ENCODE measurements at places on chromosomes 12 and 14.
A peak's percentile ranks its signal among the peaks of the same experiment; 100 is the strongest.

DNA sequence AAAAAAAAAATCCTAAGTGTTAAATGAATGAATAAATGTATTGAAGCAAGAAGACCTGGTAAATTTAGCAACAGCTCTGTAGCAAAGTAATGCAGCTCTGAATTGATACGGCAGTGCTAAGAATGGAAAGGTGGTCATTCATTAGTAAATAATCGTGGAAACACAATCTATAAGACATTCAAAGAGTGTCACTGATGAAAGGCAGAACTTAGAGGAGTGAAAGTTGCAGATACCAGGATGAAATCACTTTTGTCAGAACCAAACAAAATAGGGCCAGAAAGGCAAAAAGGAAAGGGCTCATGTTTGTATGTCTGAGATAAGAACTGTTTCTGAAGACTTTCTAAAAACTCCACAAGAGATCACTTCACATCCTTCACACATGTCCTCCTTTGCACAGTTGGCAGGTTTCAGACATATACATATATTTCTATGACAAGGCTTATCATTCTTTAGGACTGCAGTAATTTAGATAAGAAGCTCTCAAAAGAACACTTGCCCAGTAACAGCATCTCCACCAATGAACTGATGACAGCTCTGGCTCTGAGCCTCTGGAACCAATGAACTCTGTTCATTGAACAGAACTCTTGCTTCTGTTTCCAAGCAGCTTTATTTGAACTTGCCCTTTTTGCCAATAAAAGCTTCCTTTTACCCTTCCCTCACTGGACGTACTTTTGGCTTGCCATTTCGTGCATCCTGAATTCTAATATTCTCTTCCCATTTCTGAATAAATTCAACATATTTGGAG, 4.2 kb upstream of the LRR1 start:
- no peak overlapping the region for H3K27ac ChIP-seq
- no peak overlapping the region for H3K4me3 ChIP-seq
- peaks cover 8% of the 10 kb centered on the region for H3K4me1 ChIP-seq
- no peaks in the 10 kb centered on the region for H3K27me3 ChIP-seq
- no peaks in the 10 kb centered on the region for H3K36me3 ChIP-seq
- no peak for DNase-seq

DNA sequence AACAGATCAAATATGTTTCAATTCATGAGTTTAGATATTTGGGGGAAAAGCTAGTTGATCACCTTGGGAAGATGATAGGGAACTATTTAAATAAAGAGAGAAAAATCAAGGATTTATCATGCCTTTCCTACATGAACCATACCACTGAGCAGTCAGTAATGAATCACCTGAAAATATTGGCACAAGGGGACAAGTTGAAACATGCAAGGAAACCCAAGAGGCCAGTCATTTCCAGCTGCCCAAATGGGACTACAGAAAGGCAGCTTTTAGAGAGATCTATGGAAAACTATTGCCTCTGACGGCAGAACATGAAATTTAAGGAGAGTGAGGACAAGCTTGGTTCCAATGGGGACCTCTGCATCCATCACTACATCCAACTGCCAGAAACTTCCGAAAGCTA, 14.1 kb upstream of the ETV6 start:
- no peak for DNase-seq
- H3K27me3 ChIP-seq = no peaks in the 10 kb centered on the region
- H3K36me3 ChIP-seq = no peaks in the 10 kb centered on the region
- H3K4me3 ChIP-seq = no peak overlapping the region
- H3K27ac ChIP-seq = no peak overlapping the region

- H3K4me3 ChIP-seq = no peak overlapping the region
- no peaks in the 10 kb centered on the region for H3K27me3 ChIP-seq
These were observed 2.5 kb upstream of the SOS2 start for GRCh38 chr14:50233951-50234250.

- no peaks in the 10 kb centered on the region for H3K4me1 ChIP-seq
- H3K27me3 ChIP-seq = no peaks in the 10 kb centered on the region
- no peaks in the 10 kb centered on the region for H3K36me3 ChIP-seq
- no peak overlapping the region for H3K4me3 ChIP-seq
- no peak for DNase-seq
- no peak overlapping the region for H3K27ac ChIP-seq
These were observed 33.9 kb upstream of the LIMA1 start for GRCh38 chr12:50317203-50317602.

GRCh38 chr14:81344481-81345160, 55.5 kb downstream of the STON2 start:
- H3K4me1 ChIP-seq = no peaks in the 10 kb centered on the region
- no peak overlapping the region for H3K27ac ChIP-seq
- no peaks in the 10 kb centered on the region for H3K27me3 ChIP-seq
- H3K36me3 ChIP-seq = no peaks in the 10 kb centered on the region

- no peaks in the 10 kb centered on the region for H3K36me3 ChIP-seq
- H3K27me3 ChIP-seq = peaks cover 85% of the 10 kb centered on the region
- H3K4me1 ChIP-seq = no peaks in the 10 kb centered on the region
- H3K4me3 ChIP-seq = no peak overlapping the region
These were observed 20.5 kb downstream of the KRT7 start for GRCh38 chr12:52253391-52254179.

DNA sequence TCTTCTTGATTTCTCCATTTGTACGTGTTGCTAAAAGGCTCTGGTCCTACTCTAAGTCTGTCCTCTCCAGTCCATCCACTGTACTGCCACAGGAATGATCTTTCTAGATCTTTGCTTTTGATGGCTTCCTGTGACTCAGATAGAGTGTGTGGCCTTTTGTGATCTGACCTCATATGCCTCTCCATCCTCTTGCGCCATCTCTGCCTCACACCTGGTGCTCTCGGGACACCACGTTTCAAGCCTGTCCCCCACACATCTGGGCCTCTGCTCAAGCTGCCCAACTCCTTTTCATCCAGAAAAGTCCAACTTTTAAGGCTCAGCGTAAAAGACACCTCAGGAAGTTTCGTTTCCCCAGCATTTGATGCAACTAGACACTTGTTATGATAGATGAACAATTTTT, 39.0 kb downstream of the DCAF4 start:
- no peaks in the 10 kb centered on the region for H3K27me3 ChIP-seq
- no peak overlapping the region for H3K4me3 ChIP-seq

GRCh38 chr12:125113789-125114188, 48.6 kb downstream of the AACS start:
- H3K27ac ChIP-seq = no peak overlapping the region
- H3K36me3 ChIP-seq = peaks cover 21% of the 10 kb centered on the region
- no peak overlapping the region for H3K4me3 ChIP-seq
- no peak for DNase-seq
- no peaks in the 10 kb centered on the region for H3K4me1 ChIP-seq
- no peaks in the 10 kb centered on the region for H3K27me3 ChIP-seq

DNA sequence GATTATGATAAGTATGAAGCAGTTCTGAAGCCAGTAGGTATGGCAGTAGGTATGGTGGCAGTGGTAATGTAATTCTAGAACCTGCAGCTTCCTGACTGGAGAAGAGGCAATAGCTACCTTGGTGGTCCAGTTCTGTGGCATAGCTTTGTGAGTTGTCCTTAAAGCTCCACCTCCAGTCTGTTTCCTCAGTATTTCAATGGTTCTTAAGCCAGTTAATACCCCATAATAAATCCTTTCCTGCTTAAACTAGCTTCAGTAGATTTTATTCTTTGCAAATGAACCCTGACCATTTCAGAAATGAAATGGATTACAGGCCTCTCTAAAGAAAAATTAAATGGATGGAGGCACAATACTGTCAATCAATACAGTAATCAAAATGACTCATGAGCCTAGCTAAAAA, 117.8 kb upstream of the KRAS start:
- DNase-seq = no peak
- H3K27ac ChIP-seq = no peak overlapping the region
- H3K27me3 ChIP-seq = no peaks in the 10 kb centered on the region
- no peaks in the 10 kb centered on the region for H3K4me1 ChIP-seq

- H3K4me1 ChIP-seq = no peaks in the 10 kb centered on the region
- no peak overlapping the region for H3K27ac ChIP-seq
- no peak overlapping the region for H3K4me3 ChIP-seq
- H3K36me3 ChIP-seq = no peaks in the 10 kb centered on the region
These were observed 242.5 kb upstream of the ARHGAP5 start for GRCh38 chr14:31834616-31835015.

GRCh38 chr14:102819747-102820330, 42.6 kb downstream of the TRAF3 start:
- no peak for DNase-seq
- peaks cover 5% of the 10 kb centered on the region for H3K36me3 ChIP-seq
- no peaks in the 10 kb centered on the region for H3K27me3 ChIP-seq
- H3K4me3 ChIP-seq = no peak overlapping the region

GRCh38 chr12:52659951-52660350, 7.9 kb upstream of the KRT2 start:
- no peaks in the 10 kb centered on the region for H3K27me3 ChIP-seq
- H3K4me1 ChIP-seq = no peaks in the 10 kb centered on the region
- H3K36me3 ChIP-seq = no peaks in the 10 kb centered on the region
- DNase-seq = no peak
- H3K27ac ChIP-seq = no peak overlapping the region
- no peak overlapping the region for H3K4me3 ChIP-seq

- no peak overlapping the region for H3K4me3 ChIP-seq
- H3K27ac ChIP-seq = no peak overlapping the region
- no peaks in the 10 kb centered on the region for H3K27me3 ChIP-seq
- no peaks in the 10 kb centered on the region for H3K4me1 ChIP-seq
These were observed 45.3 kb downstream of the SLC35F4 start for GRCh38 chr14:57820581-57820980.

- H3K4me1 ChIP-seq = no peaks in the 10 kb centered on the region
- H3K4me3 ChIP-seq = no peak overlapping the region
- no peaks in the 10 kb centered on the region for H3K27me3 ChIP-seq
- no peak overlapping the region for H3K27ac ChIP-seq
- no peak for DNase-seq
These were observed 86.2 kb upstream of the SEL1L start for GRCh38 chr14:81619816-81620215.

GRCh38 chr12:81136519-81136918, 58.6 kb downstream of the ACSS3 start:
- no peak overlapping the region for H3K27ac ChIP-seq
- DNase-seq = no peak
- H3K4me1 ChIP-seq = no peaks in the 10 kb centered on the region

- H3K27ac ChIP-seq = no peak overlapping the region
- no peak overlapping the region for H3K4me3 ChIP-seq
- H3K27me3 ChIP-seq = no peaks in the 10 kb centered on the region
These were observed 48.1 kb upstream of the BICDL1 start for GRCh38 chr12:119940897-119941296.

GRCh38 chr12:14828892-14829291, 14.4 kb downstream of the ART4 start:
- peak; percentile 18 for DNase-seq
- H3K27ac ChIP-seq = no peak overlapping the region
- H3K4me3 ChIP-seq = no peak overlapping the region
- no peaks in the 10 kb centered on the region for H3K36me3 ChIP-seq
- H3K4me1 ChIP-seq = no peaks in the 10 kb centered on the region

GRCh38 chr12:50101663-50102062, 2.1 kb upstream of the GPD1 start:
- DNase-seq = no peak
- no peaks in the 10 kb centered on the region for H3K4me1 ChIP-seq
- no peak overlapping the region for H3K27ac ChIP-seq
- peaks cover 33% of the 10 kb centered on the region for H3K36me3 ChIP-seq

GRCh38 chr12:53828598-53828997, 76.8 kb upstream of the CISTR start:
- H3K4me1 ChIP-seq = no peaks in the 10 kb centered on the region
- H3K4me3 ChIP-seq = no peak overlapping the region
- no peak for DNase-seq
- no peak overlapping the region for H3K27ac ChIP-seq
- peaks cover 18% of the 10 kb centered on the region for H3K27me3 ChIP-seq
- H3K36me3 ChIP-seq = no peaks in the 10 kb centered on the region

DNA sequence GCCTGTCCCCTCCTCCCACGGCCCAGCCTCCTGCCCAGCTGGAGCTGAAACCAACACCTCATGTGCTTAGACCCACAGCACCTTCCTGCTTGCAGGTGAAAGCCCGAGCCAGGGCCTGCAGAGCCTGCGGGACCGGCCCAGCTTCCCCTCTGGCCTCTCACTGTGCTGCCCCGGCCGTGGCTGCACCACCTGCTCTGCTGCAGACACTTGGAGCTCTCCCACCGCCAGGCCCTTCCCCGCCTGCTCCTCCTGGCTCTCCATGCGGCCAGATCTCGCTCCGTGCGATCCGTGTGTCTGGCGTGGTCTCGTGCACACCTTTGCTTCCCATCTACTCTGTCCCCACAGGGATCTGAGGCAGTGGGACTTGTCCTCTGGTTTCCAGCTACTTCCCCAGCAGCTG, 72.2 kb upstream of the FBRSL1 start:
- no peak overlapping the region for H3K27ac ChIP-seq
- no peak for DNase-seq
- no peaks in the 10 kb centered on the region for H3K27me3 ChIP-seq
- H3K36me3 ChIP-seq = no peaks in the 10 kb centered on the region
- H3K4me1 ChIP-seq = peaks cover 10% of the 10 kb centered on the region
- H3K4me3 ChIP-seq = no peak overlapping the region
